ENCODE measurements at places on chromosomes 3 and 15.

DNA sequence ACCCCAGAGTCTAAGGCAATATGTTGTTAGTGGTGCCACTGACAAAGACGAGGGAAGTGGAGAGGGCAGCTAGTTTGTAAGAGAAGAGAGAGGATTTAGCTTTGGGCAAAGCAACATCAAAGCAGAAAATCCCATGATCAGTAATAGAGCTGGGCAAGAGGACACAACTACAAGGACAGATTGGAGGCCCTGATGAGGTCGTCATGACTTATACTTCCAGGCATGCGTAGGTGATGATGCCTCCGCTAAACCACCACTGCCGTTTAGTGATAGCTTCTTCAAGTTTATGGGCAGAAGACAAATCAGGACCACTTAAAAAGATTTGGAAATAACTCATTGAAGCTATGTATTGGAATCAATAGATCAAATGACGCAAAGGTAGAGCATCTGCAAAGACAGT, 2.6 kb downstream of the HRG start:
- no peak for DNase-seq

DNA sequence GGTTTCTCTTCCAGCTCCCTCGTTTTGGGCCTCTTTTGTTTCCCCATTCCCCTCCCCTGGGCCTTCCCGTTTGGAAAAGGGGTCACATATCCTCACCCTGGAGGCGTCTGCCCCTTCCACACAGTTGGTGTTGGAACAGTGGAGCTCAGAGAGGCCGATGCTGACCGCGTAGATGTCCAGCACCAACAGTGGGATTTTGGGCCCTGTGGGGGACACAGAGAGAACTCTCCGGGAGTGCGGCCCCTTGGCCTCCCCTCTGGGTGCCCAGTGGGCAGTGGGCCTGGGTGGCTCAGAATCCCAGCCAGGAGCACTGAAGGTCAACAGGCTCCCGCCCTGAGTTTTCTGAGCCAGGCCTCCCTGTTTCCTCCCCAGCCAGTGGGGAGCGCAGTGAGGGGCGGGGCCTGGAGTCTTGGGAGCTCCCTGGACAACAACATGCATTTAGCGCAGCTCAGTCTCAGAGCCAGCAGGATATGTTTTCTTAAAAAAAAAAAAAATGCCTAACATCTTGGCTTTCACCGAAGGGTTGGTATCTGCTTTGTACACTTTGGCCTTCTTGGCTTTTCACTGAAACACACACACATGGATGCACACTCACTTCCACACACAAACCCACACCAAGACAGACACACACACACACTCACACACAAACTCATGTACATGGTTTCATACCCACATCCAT, 670 bp upstream of the ISLR start:
- DNase-seq, result no peak

DNA sequence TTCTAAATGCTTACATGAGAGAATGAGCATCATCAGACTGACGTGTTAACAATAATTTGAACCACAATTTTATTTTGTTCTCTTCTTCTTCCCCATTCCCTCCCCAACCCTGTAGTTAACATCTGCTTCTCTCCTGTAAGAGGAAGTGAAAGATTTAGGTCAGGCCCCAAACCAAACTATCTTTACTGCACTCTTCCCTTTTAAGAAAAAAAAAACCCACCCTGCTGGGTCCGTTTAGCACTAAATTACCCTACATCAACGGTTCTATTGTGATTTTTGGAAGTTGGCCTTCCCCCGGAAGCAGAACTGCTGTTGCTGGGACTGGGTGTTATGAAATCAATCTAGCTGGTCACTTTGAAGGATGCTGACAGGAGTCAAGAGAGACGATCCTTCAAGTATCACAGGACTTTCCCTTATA, 49.4 kb downstream of the NFKBIZ start:
- no peak for DNase-seq

DNA sequence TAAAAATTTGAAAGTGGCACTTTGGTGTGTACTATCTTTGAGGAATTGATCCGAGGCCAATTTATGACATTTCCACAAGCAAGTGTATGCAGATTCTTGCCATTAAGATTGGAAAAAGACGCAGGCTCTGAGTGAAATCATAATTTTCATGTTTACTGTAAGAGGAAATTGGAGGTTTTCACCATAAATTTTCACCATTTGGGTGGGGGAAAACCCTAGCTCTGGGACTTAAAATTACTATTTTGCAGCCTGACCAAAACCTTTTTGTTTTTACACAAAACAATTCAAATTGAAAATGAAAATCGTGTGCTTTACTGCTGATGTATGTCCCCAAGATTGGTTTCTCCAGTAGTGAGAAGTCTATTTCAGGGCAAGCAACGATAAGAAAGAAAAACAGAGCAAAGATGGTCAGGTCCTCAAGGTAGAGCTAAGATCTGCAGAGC, 282.6 kb downstream of the FOXP1 start:
- DNase-seq, result no peak

DNA sequence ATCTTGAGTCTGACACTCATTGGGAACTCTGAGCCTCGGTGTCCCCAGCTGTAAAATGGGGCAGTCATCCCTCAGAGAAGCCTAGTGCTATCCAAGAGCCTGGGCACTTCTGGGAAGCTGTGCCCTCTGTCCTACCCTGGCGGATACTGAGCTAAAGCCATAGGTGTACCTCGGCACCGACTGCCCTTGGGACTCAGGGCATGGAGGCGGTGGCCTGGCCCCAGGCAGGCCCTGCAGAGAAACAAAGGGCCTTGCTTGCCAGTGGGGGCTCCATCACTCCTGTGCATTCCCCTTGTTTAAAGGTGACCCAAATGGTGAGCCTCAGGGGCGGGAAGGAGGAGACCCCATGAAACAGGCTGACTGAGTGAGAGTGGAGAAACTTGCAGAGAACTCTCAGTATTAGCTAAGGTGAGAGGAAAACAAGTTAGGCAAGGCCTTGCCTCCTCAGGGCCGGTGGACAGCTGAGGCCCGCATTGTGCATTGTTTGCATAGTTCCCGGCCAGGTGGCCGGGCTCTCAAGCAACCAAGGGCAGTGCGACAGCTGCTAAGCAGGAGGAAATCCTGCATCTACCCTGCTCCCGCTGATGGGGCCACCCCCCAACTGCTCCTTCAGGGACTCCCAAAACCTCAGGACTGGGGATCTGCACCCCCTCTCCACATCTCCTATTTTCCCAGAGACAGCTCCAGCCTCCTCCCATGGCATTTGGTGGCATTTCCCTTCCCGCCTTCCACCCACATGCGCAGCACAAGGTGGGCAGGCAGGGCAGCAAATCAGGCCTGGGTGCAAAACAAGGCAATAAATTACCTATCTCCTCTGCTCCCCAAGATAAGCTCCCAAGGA, 4.3 kb downstream of the PFKFB4 start:
- DNase-seq, result no peak

- peak; percentile 1 for DNase-seq
These were observed 28.0 kb downstream of the KLHDC8B start for GRCh38 chr3:49199239-49199899.

GRCh38 chr3:101806491-101806890, 27.5 kb downstream of the NXPE3 start:
- no peak for DNase-seq

GRCh38 chr3:117200962-117201361, 491.4 kb downstream of the TUSC7 start:
- DNase-seq, result no peak

GRCh38 chr3:70383360-70383831, 71.0 kb upstream of the MDFIC2 start:
- no peak for DNase-seq

DNA sequence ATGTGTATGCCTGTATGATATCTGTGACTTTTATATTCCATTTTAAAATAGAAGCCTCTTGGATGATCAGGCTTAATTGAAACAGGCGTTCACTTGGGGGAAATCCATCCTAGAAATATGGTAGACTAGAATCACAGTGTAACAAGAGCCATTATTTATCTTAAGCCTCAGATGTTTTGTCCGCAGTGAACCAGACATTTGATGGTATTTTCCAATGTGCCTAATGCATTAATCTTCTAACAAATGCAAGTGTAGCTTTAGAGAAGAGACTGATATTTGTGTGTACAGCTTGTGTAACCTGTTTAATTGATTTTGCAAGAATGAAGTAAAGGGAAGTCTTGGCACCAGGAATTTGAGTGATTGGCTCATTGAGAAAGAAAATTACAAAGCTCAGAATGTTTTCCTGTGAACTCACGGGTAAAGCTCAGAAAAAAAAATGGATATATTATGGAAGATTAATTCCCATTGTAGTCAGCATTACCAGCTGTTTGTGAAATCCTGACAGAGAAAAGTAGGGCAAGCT, 155.7 kb downstream of the SV2B start:
- no peak for DNase-seq

DNA sequence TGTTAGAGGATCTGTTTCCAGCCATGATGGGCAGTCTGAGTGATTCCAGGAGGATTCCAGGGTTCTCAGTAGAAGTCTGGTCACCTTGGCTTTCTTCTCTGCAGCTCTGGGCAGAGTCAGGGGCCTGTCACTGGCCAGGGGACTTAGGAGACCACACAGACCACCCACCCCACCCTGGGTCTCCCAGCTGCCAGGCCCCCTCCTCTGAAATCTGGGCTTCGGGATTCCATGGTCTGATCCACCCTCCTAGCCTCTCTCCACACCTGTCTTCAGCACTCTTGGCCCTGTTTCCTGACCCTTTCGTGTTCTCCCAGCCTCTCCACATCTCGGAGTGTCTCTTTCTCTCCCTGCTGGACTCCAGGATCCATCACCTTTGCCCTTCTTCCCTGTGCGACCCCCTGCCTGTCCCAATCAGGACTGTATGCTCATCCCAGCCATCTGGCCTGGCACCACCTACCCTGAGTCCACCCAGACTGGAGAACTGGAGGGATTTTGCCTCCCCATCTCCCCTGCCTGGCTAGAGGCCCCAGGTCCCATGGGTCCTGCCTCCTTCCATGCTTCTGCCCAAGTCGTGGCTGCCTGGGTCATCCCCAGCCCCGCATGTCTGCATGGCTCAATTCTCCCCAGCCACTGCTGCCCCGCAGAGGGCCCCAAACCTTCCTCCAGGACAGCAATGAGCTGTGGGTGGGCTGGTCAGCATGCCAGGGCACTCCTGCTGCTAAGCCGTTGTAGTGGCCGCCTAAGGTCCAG, 34.3 kb downstream of the GOLGA6L10 start:
- DNase-seq, result no peak

GRCh38 chr15:83692746-83693581, 39.0 kb downstream of the ADAMTSL3 start:
- no peak for DNase-seq

DNA sequence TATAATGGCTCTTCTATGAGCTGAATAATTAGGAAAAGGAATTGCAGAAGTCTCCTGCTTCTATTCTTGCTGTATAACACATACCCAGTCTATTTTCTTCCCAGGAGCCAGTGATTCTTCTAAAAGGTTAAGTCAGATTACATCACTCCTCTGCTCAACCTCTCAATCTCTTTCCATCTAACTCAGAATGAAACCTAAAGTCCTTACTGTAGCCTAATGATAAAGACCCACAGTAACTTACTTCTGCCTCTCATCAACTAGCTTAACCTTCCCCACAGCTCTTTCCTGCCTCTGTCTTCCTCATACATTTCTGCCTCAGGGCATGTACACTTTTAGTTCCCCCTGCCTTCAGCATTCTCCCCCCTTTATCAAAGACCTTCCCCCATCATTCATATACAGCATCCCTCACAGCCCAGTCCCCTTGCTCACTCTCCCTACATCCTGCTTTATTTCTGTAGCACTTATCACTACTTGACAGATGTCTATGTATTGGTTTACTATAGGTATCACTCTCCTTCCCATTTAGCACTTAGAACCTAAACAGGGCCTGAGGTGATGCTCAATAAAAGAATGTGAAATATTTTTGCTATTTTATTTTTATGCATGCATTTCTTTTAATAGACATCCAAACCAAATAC, 28.5 kb upstream of the CMTM6 start:
- no peak for DNase-seq

- no peak for DNase-seq
These were observed 730 bp upstream of the RORA start for GRCh38 chr15:61229883-61230180.

DNA sequence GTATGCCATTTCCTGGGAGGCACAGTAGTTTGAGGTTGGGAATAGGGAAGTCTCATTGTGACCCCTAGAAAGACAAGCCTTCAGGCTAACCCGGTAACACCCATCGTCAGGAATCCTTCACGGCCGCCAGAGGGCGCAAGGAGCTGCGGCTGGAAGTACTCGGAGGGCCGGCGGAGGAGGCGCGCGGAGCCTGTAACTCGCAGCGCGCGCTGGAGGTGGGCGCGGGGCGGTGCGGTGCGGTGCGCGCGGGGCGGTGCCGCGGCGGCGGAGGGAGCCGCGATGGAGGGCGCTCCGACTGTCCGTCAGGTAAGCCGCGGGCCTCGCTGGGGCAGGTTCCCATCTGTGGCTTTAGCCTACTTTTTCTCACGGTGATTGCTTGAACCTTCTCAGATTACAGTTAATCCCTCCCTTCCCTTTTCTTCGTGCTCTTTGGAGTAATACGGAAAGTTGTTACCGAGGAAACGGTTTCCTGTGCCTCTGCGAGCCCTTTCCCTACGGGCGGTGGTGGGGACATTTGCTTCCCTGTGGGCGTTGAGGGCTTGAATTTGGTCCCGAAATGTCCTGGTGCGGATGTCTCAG, at the start of gene GRAMD1C:
GRAMD1C (plus strand) TSS at position 158 of the 579 bp plus-strand sequence; CDS start at position 280, 122 bp downstream.
- peak; percentile 75 for DNase-seq

GRCh38 chr3:112568642-112569041, 6.8 kb downstream of the SLC35A5 start:
- no peak for DNase-seq

DNA sequence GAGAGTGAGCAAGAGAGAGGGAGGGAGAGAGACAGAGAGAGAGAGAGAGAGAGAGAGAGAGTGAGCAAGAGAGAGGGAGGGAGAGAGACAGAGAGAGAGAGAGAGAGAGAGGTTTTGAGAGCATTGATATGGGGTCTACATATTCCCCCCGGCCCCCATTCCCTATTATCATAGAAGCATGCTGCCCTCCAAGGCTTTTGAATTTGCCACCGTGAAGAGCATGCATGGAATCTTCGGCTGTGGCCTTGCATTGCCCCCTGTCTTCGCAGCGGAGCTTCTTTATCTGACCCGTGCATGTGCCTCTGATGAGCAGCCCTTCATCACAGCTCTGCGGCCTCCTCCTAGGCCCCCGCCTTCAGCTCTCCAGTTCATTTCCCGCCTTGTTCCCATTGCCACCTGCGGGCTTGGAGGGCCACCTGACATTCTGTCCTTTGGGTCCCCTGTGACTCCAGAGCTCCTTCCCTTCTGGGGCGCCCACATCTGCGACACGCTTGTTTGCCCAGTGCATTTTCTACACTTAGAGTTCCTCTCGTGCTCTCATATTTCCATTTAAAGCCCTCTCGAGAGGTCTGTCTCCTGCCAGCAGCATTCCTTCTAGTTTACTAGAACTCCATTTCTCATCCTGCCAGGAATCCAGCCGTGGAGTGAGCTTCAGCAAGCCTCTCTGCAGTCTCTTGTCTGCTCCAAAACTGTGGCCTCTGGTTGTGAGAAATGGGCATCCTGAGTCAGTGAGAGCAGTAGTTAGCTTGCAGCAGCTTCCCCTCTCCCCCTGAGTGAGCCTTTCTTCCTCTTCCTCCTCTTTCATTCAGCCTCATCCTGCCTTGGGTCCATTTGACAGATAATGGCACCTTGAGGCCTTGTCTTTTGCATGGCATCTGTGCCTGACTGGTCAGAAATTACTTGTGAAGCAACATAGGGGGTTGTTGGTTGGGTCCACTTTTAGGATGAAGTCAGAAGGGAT, 25.3 kb downstream of the LPP start:
- no peak for DNase-seq
